GM13977 (cell line): ENCODE measurements at places on chromosomes 3 and 15.

DNA sequence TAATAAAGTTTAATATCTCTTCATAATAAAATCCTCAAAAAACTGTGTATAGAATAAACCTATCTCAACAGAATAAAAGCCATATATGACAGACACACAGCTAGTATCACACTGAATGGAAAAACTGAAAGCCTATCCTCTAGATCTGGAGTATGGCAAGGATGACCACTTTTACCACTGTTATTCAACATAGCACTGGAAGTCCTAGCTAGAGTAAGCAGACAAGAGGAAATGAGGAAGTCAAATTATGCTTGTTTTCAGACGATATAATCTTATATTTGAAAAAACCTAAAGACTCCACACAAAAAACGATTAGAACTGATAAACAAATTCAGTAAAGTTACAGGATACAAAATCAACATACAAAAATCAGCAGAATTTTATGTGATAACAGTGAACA is 57.4 kb upstream of the DIPK2A start:
- no peak for DNase-seq

DNA sequence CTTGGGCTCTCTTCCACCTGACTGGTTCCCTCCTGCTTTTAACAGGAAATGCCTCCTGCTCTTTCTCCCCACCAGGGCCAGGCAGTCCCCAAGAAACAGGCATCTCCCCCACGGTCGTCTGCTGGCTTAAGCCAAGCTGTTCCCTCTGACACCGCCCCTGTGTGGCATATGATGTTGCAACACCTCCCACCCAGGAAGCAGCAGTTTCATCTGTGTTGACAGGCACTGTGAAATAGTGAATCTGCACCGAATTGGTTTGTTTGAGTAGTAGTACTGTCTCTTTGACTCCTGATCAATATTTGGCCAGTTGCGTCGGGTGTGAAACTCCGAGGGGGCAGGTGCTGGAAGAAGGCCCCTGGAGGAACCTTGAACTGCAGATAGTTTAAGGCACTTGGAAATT is 188.8 kb downstream of the FEZF2 start:
- no peak for DNase-seq

- no peak for DNase-seq
These were observed 5.9 kb downstream of the CGNL1 start for GRCh38 chr15:57382215-57382614.

DNA sequence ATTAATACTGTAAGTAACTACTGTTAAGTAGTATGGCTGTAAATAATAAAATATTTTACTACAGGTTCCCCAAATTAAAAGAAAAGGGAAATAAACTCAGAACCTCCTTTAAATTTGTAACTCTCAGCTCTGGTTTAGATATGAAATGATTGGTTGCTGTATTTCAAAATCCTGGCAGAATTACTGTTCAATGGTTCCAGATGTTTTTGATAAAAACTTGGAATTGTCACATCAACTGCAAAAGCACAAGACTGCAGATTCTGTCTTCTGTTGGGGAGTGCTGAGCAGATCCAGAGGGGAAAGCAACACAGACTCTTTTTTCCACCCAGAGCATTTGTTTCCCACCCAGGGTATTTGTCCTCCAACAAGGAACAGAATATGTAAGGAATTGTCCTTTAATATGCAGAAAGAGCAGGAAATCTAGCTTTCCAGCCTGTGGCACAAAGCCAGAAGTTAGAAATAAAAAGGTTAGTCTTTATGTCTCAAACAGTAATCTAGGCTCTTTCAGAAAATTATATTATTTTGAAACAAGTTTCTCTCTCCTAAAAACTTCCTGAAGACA is 178.1 kb downstream of the KLHL25 start:
- no peak for DNase-seq

- no peak for DNase-seq
These were observed 235.0 kb downstream of the ULK4 start for GRCh38 chr3:41726891-41727290.

- DNase-seq, result no peak
These were observed 171.2 kb downstream of the KCNMB2 start for GRCh38 chr3:178707311-178708031.

GRCh38 chr3:15969874-15970640 is 172.3 kb upstream of the ANKRD28 start:
- DNase-seq, result no peak

DNA sequence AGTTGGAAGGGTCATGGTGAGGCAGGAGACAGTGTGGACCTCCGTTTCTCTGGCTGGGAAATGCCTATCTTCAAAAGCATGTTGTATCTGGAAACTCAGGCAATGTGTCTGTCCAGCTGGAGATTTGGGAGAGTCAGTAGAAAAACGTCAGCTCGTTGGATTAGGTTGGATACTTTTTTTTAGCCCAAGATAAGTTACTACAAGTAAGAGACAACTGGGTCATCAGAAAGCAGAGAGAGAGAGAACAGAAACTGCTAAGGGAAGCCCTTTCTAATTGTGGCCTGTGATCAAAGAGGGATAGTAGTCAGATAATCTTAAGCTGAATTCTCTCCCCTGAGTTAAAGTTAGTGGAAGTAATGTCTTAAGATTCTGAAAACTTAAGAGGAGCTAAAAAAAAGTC is 78.9 kb upstream of the ZNF280D start:
- DNase-seq, result no peak

GRCh38 chr15:49462232-49462844 is 39.3 kb downstream of the FGF7 start:
- DNase-seq, result no peak

DNA sequence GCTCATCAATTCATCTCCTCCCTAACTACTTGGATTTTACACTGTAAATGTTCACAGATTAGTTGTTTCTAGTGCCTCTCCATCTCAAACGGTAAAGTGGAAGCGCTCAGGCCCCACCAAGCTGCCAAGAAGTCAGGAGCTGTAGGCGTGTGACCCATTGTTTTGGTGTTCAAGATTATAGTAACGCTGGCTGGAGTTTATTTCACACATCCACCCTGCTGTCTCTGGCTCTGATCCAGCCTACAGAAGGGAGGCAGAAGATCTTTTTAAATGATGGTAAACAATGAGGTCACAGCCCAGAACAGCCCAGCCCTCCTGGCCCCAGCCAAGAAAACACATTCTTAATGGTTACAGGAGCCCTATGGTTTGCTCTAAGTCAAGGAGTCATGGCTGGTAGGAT is 25.7 kb upstream of the GALNT15 start:
- no peak for DNase-seq

- no peak for DNase-seq
These were observed 14.0 kb downstream of the FAN1 start for GRCh38 chr15:30917675-30918074.

DNA sequence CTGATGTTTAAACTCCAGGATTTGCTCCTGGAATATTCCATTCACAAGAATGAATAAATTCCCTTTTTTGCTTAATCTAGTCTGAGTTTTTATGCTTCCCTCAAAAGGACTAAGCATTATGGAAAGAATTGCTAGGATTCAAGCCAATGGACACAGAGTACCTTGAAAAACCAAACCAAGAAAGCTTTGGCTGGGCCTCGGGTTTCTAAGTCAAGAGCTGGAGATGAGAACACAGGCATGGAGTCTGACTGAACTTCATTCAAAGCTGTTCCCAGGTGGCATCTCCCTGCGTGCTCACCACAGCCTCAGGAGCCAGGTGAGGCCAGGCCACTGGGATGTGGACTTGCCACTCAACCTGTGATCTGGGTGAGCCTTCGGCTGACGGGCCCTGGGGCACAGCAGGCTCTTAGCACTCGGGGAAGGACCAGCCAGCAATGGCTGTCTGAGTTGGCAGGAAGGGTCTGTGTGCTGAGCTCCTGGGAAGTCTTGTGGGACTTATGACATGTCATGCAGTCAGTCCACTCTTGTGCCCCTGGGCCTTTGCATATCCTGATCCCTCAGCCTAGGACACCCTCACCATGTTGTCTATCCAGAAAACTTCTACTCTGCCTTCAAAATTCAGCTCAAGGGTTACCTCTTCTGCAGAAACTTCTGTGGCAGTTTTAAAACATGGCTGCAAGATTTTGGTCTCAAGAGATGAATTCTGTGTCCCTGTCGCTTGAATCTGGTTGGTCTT is 21.8 kb downstream of the CRABP1 start:
- DNase-seq, result no peak

DNA sequence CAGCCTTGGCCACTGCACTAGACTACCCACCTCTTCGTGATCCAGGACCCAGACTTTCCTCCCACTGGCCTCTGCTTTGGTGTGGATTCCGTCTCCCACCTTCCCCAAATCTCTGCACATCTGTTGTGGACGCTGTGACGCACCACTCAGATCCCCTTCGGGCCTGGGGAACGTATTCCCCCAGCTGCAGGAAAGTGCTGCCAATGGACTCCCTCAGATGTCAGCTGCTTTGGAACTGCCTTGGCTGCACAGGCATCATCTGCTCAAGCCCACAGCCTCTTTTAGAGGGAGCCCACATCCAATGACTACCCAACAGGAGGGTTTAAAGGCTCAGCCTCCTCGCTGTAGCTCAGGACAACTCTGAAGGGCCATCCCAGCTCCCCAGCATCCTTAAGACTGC is 134.2 kb upstream of the RAD18 start:
- no peak for DNase-seq

DNA sequence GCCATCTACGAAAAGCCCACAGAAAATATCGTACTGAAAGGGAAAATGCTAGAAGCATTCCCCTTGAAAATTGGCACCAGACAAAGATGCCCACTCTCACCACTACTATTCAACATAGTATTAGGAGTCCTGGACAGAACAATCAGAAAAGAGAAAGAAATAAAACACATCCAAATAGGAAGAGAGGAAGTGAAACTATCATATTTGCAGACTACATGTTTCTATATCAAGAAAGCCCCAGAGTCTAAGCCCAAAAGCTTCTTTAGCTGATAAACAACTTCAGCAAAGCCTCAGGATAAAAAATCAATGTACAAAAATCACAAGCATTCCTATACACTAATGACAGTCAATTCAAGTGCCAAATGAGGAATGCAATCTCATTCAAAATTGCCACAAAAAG is 15.6 kb downstream of the OR5K3 start:
- no peak for DNase-seq

GRCh38 chr15:50977162-50977561 is 68.7 kb downstream of the AP4E1 start:
- no peak for DNase-seq

DNA sequence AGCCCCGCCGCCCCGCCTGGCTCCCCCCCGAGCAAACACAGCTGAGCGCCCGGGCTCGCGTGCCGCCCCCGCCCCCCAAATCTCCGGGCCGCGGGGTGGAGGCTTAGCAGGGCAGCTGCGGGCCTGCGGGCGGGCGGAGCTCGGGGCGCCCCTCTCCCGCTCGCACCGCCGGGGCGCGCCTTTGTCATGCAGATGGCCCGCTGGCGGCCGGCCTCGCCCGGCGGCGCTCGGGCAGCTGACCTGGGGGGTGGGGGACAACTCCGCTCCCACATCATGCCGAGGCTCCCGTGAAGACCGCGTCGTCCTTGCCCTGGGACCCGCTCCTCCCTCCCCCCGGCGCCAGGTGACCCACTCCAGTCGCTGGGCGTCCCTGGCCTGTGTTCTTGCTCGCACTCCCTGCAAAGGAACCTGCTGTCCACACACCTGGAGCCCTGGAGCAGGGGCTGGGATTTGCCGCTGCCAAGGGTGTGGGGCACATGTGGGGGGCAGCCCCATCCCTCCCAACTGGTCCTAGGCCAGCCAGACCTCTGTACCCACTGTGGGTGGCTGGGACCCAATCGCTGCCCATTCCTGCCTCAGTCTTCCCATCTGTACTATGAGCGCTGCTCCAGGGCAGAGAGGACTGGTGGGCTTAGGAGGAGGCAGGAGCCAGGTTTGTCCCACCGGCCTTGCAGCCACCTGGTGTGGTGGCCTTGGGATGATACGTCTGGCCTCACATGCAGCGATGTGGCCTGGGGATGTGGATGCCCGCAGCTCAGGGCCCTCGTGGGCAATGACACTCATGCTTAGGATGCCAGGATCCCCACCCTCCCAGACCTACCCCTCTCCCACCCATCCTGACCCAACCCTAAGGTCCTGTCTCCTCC is 33.5 kb downstream of the DNAJB8 start:
- DNase-seq, result no peak

DNA sequence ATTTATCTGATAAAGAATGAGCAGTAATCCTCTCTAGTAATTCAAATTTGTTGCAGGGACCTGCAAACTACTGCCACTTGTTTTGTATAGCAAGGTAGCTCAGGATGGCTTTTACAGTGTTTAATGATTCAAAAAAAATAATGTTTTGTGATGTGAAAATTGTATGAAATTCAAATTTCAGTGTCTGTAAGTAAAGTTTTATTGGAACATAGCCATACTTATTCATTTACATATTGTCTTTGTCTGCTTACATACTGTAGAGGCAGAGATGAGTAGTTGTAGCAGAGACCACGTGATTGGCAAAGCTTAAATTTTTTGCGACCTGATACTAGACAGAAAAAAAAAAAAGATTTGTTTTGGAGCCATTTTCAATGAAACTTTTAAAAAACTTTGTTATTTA is 6.5 kb upstream of the UTS2B start:
- no peak for DNase-seq

DNA sequence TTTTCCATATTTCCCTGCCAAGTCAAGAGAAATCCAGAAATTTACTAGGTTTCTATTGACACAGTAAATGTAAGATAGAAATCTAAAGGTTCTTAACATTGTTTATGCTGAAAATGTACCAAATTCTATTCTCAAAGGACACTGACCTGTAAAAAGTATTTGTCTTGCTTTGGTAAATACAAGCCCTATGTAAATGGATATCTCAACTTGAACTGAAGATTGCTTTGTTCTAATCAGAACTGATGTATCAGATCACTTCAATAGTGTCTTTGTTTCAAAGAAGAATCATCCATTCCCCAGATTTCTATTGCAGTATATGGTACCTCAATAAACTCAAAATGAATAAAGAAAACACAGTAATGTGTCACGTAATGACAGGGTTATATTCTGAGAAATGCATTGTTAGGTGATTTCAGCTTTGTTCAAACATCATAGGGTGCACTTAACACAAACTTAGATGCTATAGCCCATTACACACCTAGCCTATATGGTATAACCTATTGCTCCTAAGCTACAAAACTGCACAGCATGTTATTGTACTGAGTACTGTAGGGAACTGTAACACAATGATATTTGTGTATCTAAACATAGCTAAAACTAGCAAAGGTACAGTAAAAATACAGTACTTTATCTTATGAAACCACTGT is 143.5 kb upstream of the NECTIN3 start:
- no peak for DNase-seq

DNA sequence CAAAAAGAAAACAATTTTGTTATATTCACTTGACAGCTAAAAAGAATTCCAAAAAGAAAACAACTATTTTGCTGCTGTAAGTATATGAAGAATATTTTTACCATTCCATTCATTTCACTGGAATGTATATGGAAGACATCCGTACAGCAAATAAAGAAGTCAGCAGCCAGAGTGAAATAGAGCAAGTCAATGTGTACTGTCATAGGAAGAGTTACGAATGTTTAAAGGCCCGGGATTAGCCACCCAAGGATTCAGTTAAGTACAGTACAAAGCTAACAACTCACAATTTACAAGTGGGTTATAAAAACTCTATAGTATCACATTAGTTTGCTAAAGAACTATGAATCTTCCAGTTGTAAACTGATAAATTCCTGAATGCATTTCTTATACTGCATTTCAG is 14.4 kb upstream of the XXYLT1 start:
- DNase-seq, result no peak

DNA sequence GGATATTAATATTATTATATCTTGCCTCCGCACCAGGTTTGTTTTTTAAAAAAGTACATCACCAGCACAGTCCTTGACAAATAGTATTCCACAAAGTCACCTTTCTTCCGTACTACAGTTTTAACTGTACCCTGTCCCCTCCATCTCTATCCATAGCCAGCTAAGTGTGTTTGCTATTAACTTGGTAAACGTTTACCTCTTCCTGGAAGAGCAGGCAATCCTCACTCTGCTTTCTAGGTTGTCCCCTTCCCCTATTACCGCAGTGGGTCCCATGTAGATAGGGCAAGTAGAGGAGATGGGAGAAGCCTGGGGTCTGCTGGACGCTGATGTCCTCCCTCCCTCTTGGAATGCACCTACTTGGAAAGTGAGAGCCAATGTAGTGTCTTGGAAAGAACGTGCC is 83.9 kb upstream of the ETV5 start:
- DNase-seq, result no peak
